ENCODE measurements at places on chromosomes 7 and 10. TPM values are rescaled to one million over a fixed set of nuclear protein-coding genes. Genes with fewer than 3 reads are reported as not detected.

DNA sequence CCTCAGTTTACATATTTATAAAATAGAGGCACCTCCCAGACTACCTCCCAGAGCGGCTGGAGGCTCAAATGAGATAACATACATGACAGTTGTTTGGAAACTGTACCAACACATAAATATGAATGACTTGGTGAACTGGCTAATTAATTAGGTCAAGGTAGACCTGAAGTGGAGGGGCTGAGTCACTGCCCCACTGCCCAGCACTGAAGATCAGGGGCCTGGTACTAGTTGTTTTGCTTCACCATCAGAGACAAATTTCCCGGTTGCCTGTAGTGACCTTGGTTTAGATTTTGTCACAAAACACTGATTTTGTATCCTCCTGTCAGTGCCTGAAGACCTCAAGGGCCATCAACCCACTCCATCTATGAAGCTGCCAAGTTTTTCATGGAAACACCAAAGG, 41.8 kb downstream of the JAZF1 start:
- DNase-seq: no peak

GRCh38 chr7:80210400-80210799, 75.8 kb downstream of the GNAI1 start:
- DNase-seq: no peak

SLC16A9 gene
- 9.2 TPM for total RNA-seq

IFRD1 gene
- 49.0 TPM for total RNA-seq

PRSS37 gene
- total RNA-seq: not detected

GRCh38 chr10:6721964-6722615, 142.0 kb upstream of the PRKCQ start:
- DNase-seq: no peak

CPA2 gene
- not detected for total RNA-seq

- DNase-seq: peak; percentile 29
Measured at GRCh38 chr10:83835945-83836745, 303.2 kb upstream of the GHITM start.

NAT16 gene
- total RNA-seq: not detected

- no peak for DNase-seq
Measured at GRCh38 chr7:19491821-19492452, 216.9 kb downstream of the POLR1F start.

- no peak for DNase-seq
Measured at GRCh38 chr10:28774051-28774995, 97.0 kb downstream of the BAMBI start.

- no peak for DNase-seq
Measured at GRCh38 chr10:75889051-75889450, 457.6 kb downstream of the LRMDA start.
